NCI-H146 (cell line): ENCODE measurements at places on chromosomes 5 and 9.

GRCh38 chr5:463952-464351 lies 21.0 kb downstream of the EXOC3 start:
- DNase-seq, result no peak

GRCh38 chr9:123111427-123112014 lies 78.1 kb downstream of the GPR21 start:
- DNase-seq, result no peak

GRCh38 chr9:7376833-7377232 lies 422.7 kb downstream of the DMAC1 start:
- DNase-seq, result no peak

- no peak for DNase-seq
These were observed 36.7 kb downstream of the COL23A1 start for GRCh38 chr5:178553517-178553916.

DNA sequence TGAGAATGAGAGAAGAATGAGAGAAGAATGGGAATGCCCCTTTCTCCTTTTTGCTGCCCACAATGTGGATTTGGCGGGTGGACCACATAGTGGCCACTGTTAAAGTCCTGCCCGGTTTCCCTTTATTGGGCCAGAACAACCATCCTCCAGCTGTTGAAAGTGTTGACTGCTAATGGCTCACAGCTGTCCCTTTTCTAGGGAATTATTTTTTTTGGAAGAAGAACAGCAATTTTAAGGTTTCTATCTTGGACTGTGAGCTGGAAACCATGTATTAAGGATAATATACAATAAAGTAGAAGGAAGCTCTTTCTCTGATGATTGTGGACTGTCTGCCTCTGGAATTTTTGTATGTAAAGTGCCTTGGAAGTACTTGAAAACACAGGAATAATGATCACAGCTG lies 185.9 kb downstream of the DMRT2 start:
- DNase-seq, result no peak

DNA sequence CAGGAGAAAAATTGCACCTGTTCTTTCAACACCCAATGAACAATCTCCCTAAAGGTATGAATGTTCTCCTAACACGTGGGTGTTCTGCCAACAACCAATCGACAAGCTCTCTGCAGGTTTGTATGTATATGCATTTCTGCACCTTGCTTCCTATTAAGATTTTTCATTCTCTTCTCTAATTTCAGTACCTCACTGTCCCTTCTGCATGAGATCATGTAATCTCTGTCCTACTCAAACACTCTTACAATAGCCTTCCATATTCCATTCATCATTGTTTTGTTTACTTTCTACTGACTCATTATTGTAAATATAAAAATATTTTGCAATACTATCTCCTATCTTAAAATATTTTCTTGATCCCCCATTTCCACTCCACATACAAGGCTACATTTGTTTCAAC lies 382.0 kb downstream of the CDH12 start:
- no peak for DNase-seq

DNA sequence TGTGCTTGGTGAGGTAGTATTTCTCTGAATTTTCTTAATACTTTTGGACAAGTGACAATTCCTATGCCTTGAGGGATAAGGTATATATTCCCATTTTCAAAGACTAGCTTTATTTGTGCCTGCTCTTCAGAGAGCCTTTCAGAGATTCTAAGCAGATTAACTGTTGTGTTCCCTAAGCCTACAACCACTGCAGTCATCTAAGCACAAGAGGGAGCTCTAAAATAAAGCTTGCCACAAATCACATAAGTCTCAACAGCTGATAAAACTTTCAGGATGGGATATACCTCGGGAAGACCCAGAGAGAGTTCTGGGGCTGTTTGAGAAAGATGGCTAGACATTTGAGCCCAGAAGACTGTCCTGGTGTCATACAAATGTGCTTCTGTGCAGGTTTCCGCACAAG lies 157.3 kb downstream of the CYLC2 start:
- DNase-seq, result no peak

DNA sequence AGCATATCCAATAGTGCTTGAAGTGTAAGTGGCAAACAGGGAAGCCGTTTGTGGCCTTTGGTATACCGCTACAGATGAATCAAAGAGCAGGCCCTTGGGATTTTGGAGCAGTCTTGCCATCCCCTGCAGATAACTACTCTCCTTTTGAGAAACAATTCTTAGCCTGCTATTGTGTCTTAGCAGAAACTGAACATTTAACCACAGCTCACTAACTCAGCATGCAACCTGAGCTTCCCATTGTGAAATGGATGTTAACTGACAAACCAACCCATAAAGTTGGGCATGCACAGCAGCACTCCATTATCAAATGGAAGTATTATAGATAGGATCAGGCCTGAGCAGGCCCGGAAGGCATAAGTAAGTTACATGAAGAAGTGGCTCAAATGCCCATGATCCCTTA lies 315.3 kb upstream of the PTGER4 start:
- DNase-seq, result no peak

DNA sequence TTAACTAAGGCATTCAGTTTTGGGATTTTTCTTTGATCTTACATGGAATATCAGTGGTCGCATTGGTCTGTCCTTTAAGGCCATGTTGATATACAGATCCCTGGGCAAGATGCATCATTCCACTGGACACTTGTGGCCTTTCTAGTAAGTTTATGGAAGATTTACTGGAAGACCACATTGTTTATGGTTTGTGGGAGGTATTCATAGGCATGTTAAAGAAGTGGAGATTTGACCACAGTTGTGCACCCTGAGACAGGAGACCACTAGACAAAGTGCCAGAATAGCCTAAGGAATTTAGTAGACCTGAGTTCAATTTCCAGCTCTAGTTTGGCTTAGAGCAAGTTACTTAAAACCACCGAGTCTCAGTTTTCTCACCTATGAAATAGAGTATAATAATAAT lies 383.1 kb upstream of the PAPPA start:
- DNase-seq, result no peak

- no peak for DNase-seq
These were observed 253.2 kb downstream of the CDH18 start for GRCh38 chr5:19734776-19735175.

DNA sequence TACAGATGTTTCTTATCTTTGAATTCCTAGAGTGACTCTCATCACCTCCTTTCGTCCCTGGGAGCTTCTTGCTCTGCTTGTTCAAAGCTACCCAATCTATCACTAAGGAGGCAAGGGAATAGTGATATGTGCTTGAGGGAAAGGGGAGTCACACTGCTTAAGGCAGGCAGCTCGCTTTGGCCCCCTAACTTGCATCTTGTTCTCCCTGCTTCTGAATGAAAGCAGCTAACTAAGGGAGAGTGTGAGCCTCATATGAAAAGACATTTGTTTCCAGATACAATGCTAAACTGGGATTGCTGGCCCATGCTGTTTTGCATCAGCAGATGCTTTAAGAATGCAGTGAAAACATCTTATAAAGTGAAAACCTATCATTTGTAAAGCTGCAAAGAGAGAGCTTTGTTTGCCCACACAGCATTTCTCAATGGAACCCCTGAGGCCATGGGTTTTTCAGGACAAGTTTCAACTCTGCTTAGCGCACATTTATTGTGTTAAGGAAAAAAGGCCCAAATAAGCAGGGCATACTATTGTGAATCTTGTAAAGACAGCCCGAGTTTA lies 367.9 kb upstream of the ADAMTSL1 start:
- DNase-seq, result no peak
